Endothelial cell of umbilical vein (primary cell): ENCODE measurements at places on chromosomes 4 and X. TPM values are rescaled to one million over a fixed set of nuclear protein-coding genes. Genes with fewer than 3 reads are reported as not detected.

- no peak overlapping the region for H3K27ac ChIP-seq
- peaks cover 17% of the 10 kb centered on the region for H3K4me1 ChIP-seq
- no peaks in the 10 kb centered on the region for H3K36me3 ChIP-seq
- no peaks in the 10 kb centered on the region for H3K27me3 ChIP-seq
- no peak for DNase-seq
- no peak overlapping the region for H3K4me3 ChIP-seq
Measured at GRCh38 chr4:11503166-11503565, 74.5 kb upstream of the HS3ST1 start.

- no peaks in the 10 kb centered on the region for H3K36me3 ChIP-seq
- H3K27me3 ChIP-seq, result no peaks in the 10 kb centered on the region
- no peak overlapping the region for H3K27ac ChIP-seq
- H3K4me3 ChIP-seq, result no peak overlapping the region
- no peak for DNase-seq
Measured at GRCh38 chr4:150768497-150768896, 186.5 kb downstream of the MAB21L2 start.

DNA sequence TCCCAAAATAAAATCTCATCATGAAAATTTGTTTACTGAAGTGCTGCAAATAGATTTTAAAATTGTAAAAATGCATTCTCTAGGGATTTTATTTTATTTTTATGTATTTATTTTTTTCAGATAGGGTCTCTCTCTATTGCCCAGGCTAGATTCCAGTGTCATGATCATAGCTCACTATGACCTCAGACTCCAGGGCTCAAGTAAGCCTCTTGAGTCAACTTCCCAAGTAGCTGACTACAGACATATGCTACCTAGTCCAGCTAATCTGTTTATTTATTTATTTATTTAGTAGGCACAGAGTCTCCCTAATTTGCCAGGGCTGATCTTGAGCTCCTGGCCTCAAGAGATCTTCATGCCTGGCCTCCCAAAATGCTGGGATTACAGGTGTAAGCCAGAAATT, 317.7 kb upstream of the ANXA10 start:
- no peaks in the 10 kb centered on the region for H3K36me3 ChIP-seq
- DNase-seq, result no peak
- H3K4me3 ChIP-seq, result no peak overlapping the region
- no peaks in the 10 kb centered on the region for H3K4me1 ChIP-seq
- H3K27me3 ChIP-seq, result no peaks in the 10 kb centered on the region

The ZNF41 gene
- 7.5 TPM in 2 replicates for total RNA-seq

- H3K27me3 ChIP-seq, result no peaks in the 10 kb centered on the region
- H3K4me1 ChIP-seq, result peaks cover 12% of the 10 kb centered on the region
- H3K4me3 ChIP-seq, result no peak overlapping the region
- H3K36me3 ChIP-seq, result no peaks in the 10 kb centered on the region
Measured at GRCh38 chr4:83318666-83319065, 16.0 kb downstream of the HPSE start.

GRCh38 chr4:11973270-11973669, 544.6 kb upstream of the HS3ST1 start:
- DNase-seq, result no peak
- H3K4me3 ChIP-seq, result no peak overlapping the region
- peaks cover 19% of the 10 kb centered on the region for H3K4me1 ChIP-seq
- no peaks in the 10 kb centered on the region for H3K27me3 ChIP-seq

DNA sequence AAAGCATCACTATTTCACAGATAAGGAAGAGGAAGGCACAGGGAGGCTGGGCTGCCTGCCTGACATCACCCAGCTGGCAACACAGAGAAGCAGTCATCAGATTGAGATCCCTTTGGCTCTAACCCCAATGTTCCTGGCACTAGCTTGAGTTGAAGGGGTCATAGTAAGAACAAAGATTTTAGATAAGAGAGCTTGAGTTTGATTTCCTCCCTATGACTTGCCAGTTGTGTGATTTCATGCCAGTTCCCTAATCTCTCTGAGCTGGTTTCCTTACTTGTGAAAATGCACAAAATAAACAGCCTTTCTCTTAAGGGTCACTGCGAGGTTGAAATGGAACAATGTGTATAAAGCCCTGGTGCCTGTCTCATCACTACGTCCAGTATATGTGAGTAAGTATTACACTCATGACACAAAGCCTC, 475.4 kb upstream of the HS3ST1 start:
- no peaks in the 10 kb centered on the region for H3K36me3 ChIP-seq
- H3K4me3 ChIP-seq, result no peak overlapping the region
- H3K4me1 ChIP-seq, result peaks cover 26% of the 10 kb centered on the region
- no peaks in the 10 kb centered on the region for H3K27me3 ChIP-seq

- no peak for DNase-seq
- H3K36me3 ChIP-seq, result no peaks in the 10 kb centered on the region
- no peak overlapping the region for H3K27ac ChIP-seq
- H3K4me3 ChIP-seq, result no peak overlapping the region
Measured at GRCh38 chr4:566508-567295, 9.4 kb downstream of the TMEM271 start.

DNA sequence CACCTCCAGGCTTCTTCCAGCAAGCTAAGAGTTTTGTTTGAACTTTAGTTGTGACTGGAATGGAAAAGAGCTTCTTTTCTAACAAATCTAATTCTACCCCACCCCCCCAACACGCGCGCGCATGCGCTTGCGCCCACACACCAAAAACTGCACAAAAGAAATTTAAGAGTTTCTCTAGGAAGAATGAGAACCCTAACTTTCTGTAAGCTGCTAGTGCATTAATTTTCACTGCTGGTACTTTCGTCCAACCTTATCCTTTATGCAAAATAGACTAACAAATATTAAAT, 9.0 kb upstream of the INTU start:
- no peaks in the 10 kb centered on the region for H3K27me3 ChIP-seq
- H3K36me3 ChIP-seq, result no peaks in the 10 kb centered on the region
- peak; percentile 40 for DNase-seq
- H3K27ac ChIP-seq, result no peak overlapping the region
- peak overlapping the region; percentile 78 for H3K4me3 ChIP-seq
